ENCODE measurements at places on chromosomes 13 and 19.

DNA sequence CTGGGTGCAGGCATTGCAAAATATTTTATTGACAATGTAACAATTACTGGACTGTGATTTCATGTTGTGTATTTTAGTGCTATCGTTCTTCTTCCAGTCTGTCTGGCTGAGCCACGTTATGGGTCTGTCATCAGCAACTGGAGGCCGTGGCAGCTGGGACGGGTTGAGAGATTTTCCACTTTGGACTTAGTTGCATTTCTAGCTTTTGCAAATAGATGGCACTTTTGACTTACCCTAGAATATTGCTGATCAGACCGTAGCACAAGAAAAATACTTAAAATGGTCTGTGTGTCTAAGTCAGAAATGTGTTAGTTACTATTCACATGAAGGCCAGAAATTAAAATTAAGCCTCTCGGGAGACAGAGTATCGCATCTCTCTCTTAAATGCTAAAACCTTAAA, 211.1 kb downstream of the TEX29 start:
- H3K27me3 ChIP-seq, result peaks cover 61% of the 10 kb centered on the region
- H3K4me3 ChIP-seq, result no peak overlapping the region
- DNase-seq, result peak; percentile 6

- no peaks in the 10 kb centered on the region for H3K27me3 ChIP-seq
- no peak overlapping the region for H3K4me3 ChIP-seq
- no peaks in the 10 kb centered on the region for H3K36me3 ChIP-seq
- no peaks in the 10 kb centered on the region for H3K4me1 ChIP-seq
These were observed 310.6 kb downstream of the FGF14 start for GRCh38 chr13:102091231-102091630.

DNA sequence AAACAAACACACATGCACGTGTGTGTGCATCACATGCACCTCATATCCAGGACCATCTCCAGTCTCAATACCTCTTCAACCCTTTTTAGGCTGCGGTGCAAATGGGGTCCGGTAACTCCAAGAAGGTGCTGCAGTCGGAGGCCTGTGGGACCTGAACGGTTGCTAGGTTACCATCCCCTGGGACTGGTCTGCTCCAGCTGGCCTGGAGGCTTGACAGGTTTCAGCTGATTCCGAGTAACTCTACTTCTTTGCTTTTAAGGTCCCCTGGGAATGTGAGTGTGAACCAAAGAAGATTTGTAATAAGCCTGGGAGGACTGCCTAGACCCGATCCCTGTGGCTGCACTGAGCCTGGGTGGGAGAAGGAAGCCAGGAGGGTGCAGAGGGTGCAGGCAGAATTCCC, 117.5 kb downstream of the CCNA1 start:
- no peaks in the 10 kb centered on the region for H3K27me3 ChIP-seq
- no peaks in the 10 kb centered on the region for H3K36me3 ChIP-seq
- H3K4me3 ChIP-seq, result no peak overlapping the region
- no peak for DNase-seq
- H3K4me1 ChIP-seq, result no peaks in the 10 kb centered on the region

DNA sequence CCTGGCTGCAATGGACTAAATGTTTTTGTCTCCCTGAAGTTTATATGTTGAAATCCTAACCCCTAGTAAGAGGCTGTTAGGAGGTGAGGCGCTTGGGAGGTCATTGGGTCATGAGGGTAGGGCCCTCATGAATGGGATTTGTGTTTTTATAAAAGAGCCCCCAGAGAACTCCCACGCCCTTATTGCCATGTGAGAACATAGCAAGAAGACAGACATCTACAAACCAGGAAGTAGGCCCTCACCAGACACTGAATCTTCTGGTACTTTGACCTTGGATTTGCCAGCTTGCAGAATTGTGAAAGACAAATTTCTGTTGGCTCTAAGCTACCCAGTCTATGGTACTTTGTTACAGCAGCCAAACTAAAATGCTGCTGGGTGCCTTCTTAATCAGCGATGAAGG, 96.1 kb upstream of the SPATA13 start:
- no peaks in the 10 kb centered on the region for H3K27me3 ChIP-seq
- no peaks in the 10 kb centered on the region for H3K4me1 ChIP-seq
- H3K27ac ChIP-seq, result no peak overlapping the region
- H3K4me3 ChIP-seq, result no peak overlapping the region
- no peaks in the 10 kb centered on the region for H3K36me3 ChIP-seq

- no peak overlapping the region for H3K27ac ChIP-seq
- no peak overlapping the region for H3K4me3 ChIP-seq
- no peaks in the 10 kb centered on the region for H3K4me1 ChIP-seq
- DNase-seq, result peak; percentile 35
- H3K36me3 ChIP-seq, result no peaks in the 10 kb centered on the region
These were observed 1096.8 kb upstream of the PCDH20 start for GRCh38 chr13:62512194-62513141.

DNA sequence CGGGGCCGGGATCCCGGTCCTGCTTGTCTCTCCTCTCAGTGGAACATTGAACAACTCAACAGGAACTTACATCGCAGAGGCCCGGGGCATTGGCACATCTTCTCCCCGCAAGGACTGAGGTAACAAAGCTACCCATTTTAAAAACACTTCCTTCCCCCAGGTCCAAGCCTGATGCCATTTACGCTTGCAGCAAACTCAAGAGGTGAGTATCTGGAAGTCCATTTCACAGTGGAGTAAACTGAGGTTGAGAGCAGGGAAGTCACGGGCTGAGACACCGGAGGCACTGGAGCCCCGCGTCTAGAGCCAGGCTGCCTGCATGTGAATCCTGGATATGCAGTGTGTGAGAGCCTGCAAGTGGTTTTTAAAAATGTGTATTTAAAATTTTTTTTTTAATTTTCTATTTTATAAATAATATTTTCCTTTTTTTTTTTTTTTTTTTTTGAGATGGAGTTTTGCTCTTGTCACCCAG, 492 bp upstream of the PGLYRP1 start:
- H3K27me3 ChIP-seq, result no peaks in the 10 kb centered on the region
- no peak overlapping the region for H3K4me3 ChIP-seq
- H3K36me3 ChIP-seq, result 0 out of 2 replicates have a peak, but pooled peaks cover 4% of the 10 kb centered on the region
- no peak for DNase-seq
- H3K27ac ChIP-seq, result no peak overlapping the region
- H3K4me1 ChIP-seq, result no peaks in the 10 kb centered on the region

GRCh38 chr13:48818495-48819356, 157.0 kb upstream of the FNDC3A start:
- DNase-seq, result no peak
- H3K36me3 ChIP-seq, result no peaks in the 10 kb centered on the region
- H3K27ac ChIP-seq, result no peak overlapping the region
- H3K4me1 ChIP-seq, result no peaks in the 10 kb centered on the region

- peak overlapping the region; percentile 95 for H3K4me3 ChIP-seq
- peaks cover 13% of the 10 kb centered on the region for H3K36me3 ChIP-seq
- DNase-seq, result no peak
- H3K27ac ChIP-seq, result peak overlapping the region; percentile 95
- H3K27me3 ChIP-seq, result no peaks in the 10 kb centered on the region
- peaks cover 12% of the 10 kb centered on the region for H3K4me1 ChIP-seq
These were observed 10.6 kb downstream of the ABHD17A start for GRCh38 chr19:1874554-1875185.

DNA sequence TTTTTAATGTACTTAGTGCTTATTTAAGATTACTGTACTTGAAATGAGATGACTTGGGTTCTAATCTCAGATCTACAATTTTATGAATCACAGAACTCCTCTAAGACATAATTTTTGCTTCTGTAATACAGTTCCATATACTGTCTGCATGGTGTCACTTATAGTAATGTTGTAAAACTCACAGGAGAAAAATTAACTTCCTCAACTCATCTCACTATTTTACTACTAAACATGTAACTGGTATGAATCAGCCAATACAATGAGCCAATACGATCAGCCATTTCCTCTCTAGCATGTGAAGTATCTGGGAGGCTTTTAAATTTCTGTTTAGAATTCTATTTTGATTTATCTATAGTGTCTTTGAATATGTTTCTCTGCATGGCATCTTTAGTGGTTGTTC, 85.3 kb downstream of the NHLRC3 start:
- DNase-seq, result no peak
- no peaks in the 10 kb centered on the region for H3K4me1 ChIP-seq
- peaks cover 42% of the 10 kb centered on the region for H3K27me3 ChIP-seq
- H3K27ac ChIP-seq, result no peak overlapping the region
- H3K4me3 ChIP-seq, result no peak overlapping the region

DNA sequence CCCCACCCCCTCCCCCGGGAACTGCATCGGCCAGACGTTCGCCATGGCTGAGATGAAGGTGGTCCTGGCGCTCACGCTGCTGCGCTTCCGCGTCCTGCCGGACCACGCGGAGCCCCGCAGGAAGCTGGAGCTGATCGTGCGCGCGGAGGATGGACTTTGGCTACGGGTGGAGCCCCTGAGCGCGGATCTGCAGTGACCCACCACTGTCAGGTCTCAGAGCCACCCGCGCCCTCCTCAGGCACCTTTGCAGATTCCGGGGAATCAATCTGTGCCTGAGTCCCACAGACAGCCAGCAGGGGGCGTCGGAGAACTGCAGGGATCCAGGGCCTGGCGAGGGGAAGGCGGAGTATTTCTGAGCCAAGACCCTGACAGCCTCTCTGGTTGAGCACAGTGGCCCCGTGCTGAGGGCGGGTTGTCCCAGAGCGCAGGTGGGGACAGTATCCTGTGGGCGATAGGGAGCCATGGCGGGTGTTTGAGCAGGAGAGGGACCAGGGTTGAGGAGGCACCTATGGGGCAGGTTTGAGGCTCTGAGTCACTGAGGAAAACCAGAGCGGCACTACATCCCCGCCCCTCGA, 30.4 kb upstream of the CYP4F8 start:
- H3K4me3 ChIP-seq, result no peak overlapping the region
- peaks cover 13% of the 10 kb centered on the region for H3K27me3 ChIP-seq
- peak; percentile 67 for DNase-seq
- no peak overlapping the region for H3K27ac ChIP-seq
- H3K4me1 ChIP-seq, result peaks cover 9% of the 10 kb centered on the region

- no peaks in the 10 kb centered on the region for H3K27me3 ChIP-seq
- peak overlapping the region; percentile 55 for H3K4me3 ChIP-seq
- H3K4me1 ChIP-seq, result peaks cover 9% of the 10 kb centered on the region
- peak overlapping the region; percentile 24 for H3K27ac ChIP-seq
- no peaks in the 10 kb centered on the region for H3K36me3 ChIP-seq
- no peak for DNase-seq
These were observed 1.8 kb upstream of the SPRY2 start for GRCh38 chr13:80342471-80343371.

DNA sequence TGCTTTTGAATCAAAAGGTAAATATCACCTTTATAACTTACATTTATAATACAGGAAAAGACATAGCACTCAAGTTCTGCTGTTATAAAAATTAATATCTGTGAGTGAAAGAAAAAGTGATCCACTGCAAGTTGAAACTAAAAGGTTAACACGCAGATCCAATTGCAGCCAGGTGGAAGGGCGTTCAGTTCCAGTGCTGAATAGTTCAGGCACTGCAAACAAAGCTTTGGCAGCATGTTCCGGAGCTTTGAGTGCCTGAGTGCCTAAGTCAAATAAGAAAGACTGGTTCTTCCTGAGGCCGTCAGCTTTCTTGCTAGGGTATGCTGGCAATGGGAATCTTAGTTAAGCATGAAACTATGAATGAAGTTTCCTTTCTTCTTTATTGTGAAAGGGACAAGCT, 200.3 kb downstream of the LMO7 start:
- H3K27me3 ChIP-seq, result no peaks in the 10 kb centered on the region
- no peak for DNase-seq
- no peak overlapping the region for H3K4me3 ChIP-seq
- H3K27ac ChIP-seq, result no peak overlapping the region
- no peaks in the 10 kb centered on the region for H3K4me1 ChIP-seq
- no peaks in the 10 kb centered on the region for H3K36me3 ChIP-seq

DNA sequence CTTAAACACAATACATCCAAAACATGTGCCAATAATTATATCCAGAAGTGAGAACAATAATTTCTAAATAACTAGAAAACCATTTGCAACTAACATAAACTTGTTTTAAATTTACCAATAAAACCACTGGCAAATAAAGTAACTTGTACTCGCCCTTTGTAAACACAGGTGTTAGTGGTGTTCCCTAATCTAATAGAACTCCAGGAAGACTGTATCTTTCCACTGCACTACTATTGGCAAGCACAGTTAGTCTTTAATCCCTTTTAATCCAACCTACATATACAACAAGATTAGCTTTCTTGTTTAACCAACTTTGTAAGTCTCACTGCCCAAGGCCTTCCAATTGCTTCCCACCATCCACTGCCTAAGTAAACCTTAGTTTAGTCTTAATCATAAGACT, 79.5 kb downstream of the PCDH9 start:
- no peak for DNase-seq
- H3K4me1 ChIP-seq, result no peaks in the 10 kb centered on the region
- H3K36me3 ChIP-seq, result no peaks in the 10 kb centered on the region
- no peak overlapping the region for H3K4me3 ChIP-seq
- H3K27ac ChIP-seq, result no peak overlapping the region
- H3K27me3 ChIP-seq, result no peaks in the 10 kb centered on the region

GRCh38 chr13:54845351-54845965, 1816.8 kb downstream of the OLFM4 start:
- DNase-seq, result no peak
- no peaks in the 10 kb centered on the region for H3K36me3 ChIP-seq
- no peak overlapping the region for H3K4me3 ChIP-seq
- no peaks in the 10 kb centered on the region for H3K27me3 ChIP-seq

DNA sequence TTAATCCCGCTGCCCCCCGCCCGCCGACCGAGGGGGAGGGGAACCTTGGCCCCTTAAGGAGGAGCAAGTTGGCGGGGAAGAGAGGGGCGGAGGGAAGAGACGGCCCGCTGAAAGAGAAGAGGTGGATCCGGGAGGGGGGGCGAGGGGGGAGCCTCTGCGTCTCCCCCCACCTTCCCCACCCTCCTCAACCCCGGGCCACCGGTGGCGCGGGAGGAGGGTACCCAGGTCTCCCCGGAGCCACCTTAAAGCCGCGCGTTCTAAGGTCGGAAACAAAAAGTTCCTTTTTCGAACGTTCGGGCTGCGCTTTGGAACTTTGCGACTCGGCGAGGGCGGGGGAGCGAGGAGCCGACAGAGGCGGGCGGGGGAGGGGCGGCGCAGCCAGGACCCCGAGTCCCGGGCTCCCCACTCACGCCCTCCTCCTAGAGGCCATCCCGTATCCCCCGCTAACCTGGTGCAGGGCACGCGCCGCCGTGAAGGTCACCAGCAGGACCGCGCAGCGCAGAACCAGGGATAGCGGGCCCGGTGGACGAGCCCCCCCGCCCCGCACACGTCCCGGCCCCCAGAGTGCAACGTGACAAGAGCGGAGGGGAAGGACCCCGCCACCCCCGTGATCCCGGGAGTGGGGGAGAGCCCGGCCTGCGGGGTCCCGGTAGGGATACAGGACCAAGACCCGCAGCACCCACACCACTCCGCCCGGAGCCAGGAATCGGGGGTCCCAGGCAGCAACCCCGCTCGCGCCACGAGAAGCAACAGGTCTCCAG, 659 bp downstream of the ERF start:
- no peaks in the 10 kb centered on the region for H3K36me3 ChIP-seq
- peak overlapping the region; percentile 99 for H3K27ac ChIP-seq
- no peaks in the 10 kb centered on the region for H3K27me3 ChIP-seq
- no peak for DNase-seq
- peak overlapping the region; percentile 94 for H3K4me3 ChIP-seq

- no peaks in the 10 kb centered on the region for H3K4me1 ChIP-seq
- H3K27me3 ChIP-seq, result no peaks in the 10 kb centered on the region
- H3K4me3 ChIP-seq, result no peak overlapping the region
- H3K27ac ChIP-seq, result no peak overlapping the region
These were observed 695.3 kb downstream of the DACH1 start for GRCh38 chr13:71171740-71172139.
